ENCODE measurements at places on chromosomes 7 and 10.

DNA sequence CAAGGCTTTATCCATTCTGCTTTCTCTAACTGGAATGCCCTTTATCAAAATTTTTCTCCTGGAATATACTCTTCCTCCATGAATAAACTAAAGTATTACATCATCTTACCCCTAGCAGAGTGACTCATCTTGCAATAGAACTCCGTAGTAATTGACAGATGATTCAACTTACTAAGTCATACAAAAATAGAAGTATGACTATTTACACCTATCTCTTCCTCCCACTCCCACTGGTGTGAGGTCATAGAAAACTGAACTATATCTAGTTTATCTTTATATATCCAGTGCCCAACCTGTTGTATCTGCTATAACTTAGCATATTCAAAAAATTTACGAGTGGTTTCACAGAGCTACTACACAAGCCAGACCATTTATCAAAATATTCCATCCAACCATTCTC, 26.1 kb downstream of the ABCB1 start:
- no peak for DNase-seq

- no peak for DNase-seq
These were observed 33.1 kb upstream of the EPC1 start for GRCh38 chr10:32379950-32380551.

- no peak for DNase-seq
These were observed 30.0 kb downstream of the SLC26A4 start for GRCh38 chr7:107690611-107691010.

- DNase-seq: no peak
These were observed 53.8 kb upstream of the FAM204A start for GRCh38 chr10:118395947-118396346.

- DNase-seq: no peak
These were observed 100.5 kb upstream of the MAGI2 start for GRCh38 chr7:79553811-79554555.

DNA sequence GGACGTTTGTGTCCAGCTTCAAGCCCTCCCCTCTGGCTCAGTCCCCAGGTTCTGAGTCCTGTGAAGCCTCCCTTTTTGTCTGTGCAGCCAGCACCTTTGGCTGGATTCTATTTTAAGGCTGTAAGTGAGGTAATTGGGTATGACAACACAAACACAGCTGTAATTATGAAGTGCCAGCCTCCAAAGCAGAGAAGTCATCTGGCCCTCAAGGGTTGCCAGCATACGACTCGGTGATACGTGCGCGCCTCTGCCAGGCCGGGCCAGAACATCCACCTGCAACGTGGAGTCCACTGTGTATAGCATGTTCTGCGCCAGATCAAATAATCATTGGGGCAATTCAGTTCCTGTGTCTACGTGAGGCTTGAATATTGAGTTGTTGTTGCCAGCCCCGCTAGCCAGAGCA, 6.7 kb upstream of the FAM180A start:
- DNase-seq: no peak

DNA sequence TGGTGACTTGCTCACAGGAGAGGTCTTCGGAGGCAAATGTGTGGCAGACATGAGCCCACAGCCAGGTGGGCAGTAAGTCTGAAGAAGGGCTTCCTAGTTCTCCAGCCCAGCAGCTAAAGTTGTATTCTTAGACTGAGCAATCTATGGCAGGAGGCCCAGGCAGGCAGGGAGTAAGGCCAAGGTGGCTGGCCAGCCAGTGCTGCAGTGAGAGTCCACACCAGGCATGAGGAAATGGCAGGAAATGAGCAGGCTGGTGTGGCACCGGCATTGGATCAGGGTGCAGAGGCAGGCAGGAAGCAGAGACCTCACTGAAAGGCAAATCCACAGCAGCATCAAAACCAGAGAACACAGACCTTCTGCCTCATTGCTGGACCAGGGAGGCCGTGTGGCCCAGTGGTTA, 84.6 kb upstream of the PDE1C start:
- DNase-seq: no peak

GRCh38 chr7:28245123-28245878, 64.7 kb upstream of the JAZF1 start:
- DNase-seq: no peak

- no peak for DNase-seq
These were observed 734.5 kb upstream of the LRRN3 start for GRCh38 chr7:110356438-110356837.

GRCh38 chr7:156612930-156613329, 27.6 kb upstream of the RNF32 start:
- DNase-seq: peak; percentile 86

GRCh38 chr10:11594589-11595394, 16.7 kb downstream of the USP6NL start:
- DNase-seq: no peak

- no peak for DNase-seq
These were observed 36.5 kb downstream of the SEMA3C start for GRCh38 chr7:80882213-80882801.

GRCh38 chr10:70656489-70656888, 15.8 kb upstream of the ADAMTS14 start:
- DNase-seq: peak; percentile 81

DNA sequence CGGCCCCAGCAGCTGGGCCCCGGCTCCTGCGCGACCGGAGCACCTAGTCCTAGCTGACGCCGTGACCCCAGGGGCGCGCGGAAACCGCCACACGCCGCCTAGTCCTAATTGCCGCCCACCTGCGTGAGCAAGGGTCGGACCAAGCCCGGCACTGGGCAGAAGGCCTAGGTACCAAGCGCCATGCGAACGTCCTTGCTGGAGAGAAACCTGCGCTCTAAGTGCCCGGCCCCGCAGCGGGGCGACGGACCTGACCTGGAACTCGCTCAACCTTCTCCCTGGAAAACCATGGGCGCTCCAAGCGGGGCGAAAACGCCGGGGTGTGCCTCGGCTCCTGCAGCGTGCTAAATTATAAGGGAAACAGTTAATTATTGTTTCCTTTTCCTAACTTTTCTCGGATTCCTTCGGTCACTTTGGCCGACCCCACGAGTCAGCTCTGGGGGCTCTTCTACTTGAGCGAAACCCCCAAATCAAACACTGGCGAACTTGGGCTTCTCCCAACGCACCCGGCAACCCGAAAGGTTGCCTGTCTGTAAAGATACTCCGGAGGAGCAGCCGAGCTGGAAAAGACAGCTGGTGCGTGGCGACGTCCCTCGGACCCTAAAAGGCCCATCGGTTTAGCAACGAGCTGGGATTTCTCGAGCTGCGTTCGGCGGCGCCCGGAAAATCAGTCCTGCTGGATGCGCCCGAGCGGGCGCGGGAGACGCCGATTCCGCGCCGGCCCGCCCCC, 5.3 kb upstream of the EBF3 start:
- no peak for DNase-seq

- DNase-seq: no peak
These were observed 2.4 kb downstream of the ADCK2 start for GRCh38 chr7:140674899-140675701.

DNA sequence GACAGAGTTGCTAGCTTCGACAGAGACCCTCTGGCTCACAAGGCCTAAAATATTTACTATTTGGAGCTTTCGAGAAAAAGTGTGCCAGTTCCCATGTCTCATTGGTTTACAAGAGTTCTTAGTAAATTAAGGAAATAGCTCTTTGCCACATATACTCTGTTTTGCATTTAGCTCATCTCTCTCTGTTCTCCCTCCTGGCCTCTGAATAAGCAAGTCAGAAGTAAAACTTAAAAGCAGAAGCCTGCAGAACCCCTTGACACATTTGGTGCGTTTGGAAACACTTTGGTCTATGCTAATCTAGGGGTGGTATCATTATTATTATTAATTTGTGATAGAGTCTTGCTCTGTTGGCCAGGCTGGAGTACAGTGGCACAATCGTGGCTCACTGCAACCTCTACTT, 6.4 kb downstream of the CARD11 start:
- DNase-seq: no peak

DNA sequence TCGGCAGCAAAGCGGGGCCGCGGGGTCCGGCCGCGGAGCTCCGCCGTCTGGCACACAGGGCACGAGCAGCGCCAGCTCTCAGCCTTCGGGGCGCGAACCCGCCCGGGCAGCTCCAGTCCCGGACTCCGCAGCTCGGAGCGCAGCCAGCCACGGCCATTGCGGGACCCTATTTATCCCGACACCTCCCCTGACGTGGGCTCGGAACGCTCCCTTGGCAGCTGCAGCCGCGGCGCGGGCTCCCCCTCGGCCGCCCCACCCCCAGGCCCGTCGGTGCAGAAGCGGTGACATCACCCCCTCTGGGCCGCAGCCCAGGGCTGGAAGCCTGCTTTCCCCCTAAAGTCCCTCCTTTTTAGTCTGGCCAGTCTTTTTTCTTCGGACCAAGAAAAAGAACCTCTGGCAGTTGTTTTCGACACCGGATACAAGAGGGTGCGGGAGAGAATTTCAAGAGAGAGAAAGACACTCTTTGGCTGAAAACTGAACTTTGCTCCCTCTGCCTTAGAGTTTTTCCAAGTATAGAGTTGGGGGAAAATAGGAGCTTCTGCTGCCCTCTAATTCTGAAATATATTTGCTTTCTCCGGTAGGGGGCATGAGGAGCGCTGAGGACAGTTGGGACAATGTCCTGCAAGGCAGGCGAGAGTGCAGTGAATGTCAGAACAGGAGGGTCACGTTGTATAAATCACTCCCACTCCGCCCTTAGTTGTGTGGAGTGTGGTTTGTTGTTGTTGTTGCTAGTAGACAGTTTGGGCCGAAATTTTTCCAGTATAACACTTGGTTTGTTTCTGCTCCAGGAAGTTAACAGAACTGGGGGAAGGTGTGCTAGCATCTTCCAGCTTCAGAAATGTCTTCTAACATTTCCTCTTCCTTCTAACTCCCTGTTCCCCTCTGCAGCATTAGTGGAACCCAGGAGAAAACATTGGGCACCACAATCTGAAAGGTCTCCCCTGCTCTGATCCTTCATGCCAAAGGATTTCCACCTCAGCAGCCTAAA, at the start of gene SFRP4:
Gene SFRP4, minus strand, starts transcription at position 145 of the 988 bp plus-strand sequence. CDS start 280 bp downstream, outside the sequence.
- no peak for DNase-seq

DNA sequence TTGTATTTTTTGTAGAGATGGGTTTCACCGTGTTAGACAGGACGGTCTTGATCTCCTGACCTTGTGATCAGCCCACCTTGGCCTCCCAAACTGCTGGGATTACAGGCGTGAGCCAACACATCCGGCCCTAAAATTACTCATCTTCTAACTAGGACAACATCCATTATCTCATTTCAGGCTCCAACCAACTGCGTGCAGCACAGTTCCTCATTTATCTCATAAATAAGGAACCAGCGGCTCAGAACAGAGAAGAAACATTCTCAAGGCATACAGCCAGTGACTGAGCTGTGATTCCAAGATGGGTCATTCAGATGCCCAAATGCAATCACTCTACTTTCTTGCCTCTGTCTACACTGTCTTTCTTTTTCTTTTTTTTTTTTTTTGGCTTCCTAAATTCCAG, 356.1 kb downstream of the ELMO1 start:
- DNase-seq: no peak

GRCh38 chr7:45112648-45113047, 1.2 kb upstream of the TBRG4 start:
- no peak for DNase-seq

DNA sequence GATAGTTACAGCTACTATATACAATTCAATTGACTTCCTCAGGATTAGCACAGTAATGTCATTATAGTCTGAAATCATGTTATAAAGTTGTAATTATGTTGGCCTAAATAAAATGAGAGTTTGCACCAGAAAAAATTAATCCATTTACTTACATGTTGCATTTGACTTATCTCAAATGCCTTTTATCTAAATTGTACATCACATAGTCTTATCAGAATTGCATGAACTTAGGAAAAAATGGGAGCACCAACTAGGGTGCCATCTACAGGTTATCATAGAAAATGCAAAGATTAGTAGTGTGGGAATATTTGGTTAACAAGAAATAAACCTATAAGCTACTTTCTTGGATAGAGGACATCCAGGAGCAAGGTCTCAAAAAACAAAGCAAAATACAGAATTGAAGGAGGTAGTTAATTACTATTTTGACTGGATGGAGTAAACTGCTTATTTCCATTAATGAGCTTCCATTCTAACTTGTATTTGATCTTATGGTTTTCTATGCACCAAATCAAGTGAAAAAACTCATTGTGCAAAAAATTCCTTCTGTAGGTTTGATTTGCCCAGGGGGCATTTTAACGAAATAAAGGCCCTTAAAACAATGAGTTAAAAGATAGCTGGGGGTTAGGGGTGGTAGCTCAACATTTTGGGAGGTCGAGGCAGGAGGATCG, 60.0 kb upstream of the ORC5 start:
- DNase-seq: no peak

DNA sequence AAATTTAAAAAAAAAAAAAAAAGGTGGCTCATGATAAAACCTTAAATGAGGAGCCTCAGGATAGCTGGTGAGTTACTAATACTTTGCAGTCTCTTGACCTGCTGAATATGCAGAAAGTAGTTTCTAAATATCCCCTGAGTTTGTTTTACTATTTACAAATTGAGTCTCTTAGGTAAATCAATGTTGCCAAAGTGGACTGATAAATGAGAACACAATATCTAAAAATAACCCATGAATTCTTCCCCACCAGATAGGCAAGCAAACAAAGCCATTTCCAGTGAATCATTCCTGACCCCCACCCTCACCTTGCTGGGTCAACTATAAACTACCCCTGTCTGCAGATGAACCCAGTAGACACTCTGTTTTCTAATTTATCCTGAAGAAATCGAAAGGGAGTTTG, 78.9 kb downstream of the GFRA1 start:
- no peak for DNase-seq

GRCh38 chr7:55073976-55074528, 55.2 kb downstream of the EGFR start:
- peak; percentile 24 for DNase-seq

DNA sequence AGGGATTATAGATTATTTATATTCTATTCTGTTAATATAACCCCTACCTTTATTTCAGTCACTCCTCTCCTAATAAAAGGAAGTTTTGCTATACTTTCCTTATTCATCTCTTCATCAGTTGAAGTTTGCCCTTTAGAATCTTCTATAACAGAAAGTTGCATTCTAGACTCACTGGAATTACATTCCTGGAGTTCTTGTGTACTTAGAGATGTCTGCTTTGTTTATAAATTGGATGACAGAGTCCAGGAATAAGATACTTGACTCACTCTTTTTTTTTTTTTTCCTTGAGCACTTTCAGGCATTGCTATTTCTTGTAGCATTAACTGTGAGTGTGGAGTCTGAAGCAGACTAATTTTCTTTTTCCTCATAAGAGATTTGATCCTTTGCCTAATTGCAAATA, 640.8 kb downstream of the XPNPEP1 start:
- no peak for DNase-seq

DNA sequence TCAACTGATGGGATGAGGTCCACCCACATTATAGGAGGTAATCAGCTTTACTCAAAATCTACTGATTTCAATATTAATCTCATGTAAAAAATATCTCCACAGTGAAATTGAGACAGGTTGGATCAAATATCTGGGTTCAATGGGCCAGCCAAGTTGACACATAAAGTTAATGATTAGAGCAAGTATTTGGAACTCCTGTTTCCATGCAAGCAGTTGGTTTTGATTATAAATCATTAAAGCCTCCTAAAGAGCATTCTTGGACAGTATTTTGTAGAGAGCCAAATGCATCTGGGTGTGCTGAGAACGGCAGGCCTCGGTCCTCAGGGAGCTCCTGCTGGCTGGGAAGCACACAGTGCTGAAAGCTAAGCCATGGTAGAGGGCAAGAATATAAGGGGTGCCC, 126.9 kb upstream of the BTBD16 start:
- DNase-seq: no peak

- peak; percentile 0 for DNase-seq
These were observed 56.3 kb downstream of the RASGEF1A start for GRCh38 chr10:43210556-43210955.

- no peak for DNase-seq
These were observed 468.1 kb downstream of the IPMK start for GRCh38 chr10:57799625-57800024.
